ENCODE measurements at places on chromosomes 11 and 22. TPM values are rescaled to one million over a fixed set of nuclear protein-coding genes. Genes with fewer than 3 reads are reported as not detected.

GRCh38 chr11:125995313-125995712, 49.5 kb downstream of the VSIG10L2 start:
- no peak for DNase-seq

Gene SCARF2
- total RNA-seq: 30.6 TPM

GRCh38 chr11:44018127-44018521, 29.7 kb upstream of the ACCSL start:
- no peak for DNase-seq

- no peak for DNase-seq
These were observed 9.6 kb upstream of the KCNQ1OT1 start for GRCh38 chr11:2709429-2709828.

- no peak for DNase-seq
These were observed 14.2 kb upstream of the SOX10 start for GRCh38 chr22:37998543-37998942.

- DNase-seq: peak; percentile 67
These were observed 82.3 kb upstream of the EED start for GRCh38 chr11:86162239-86162638.

Gene GRM5
- total RNA-seq: 0.13 TPM

GRCh38 chr22:41382098-41382578, 396 bp downstream of the TEF start:
- peak; percentile 89 for DNase-seq

Gene TBX10
- not detected for total RNA-seq

GRCh38 chr11:7098235-7098832, 9.5 kb downstream of the RBMXL2 start:
- no peak for DNase-seq

- no peak for DNase-seq
These were observed 27.7 kb downstream of the RTN4R start for GRCh38 chr22:20240447-20240764.

Measured in sciatic nerve (tissue), 2 donors.